ENCODE measurements at places on chromosomes 16 and 17.

GRCh38 chr16:81401035-81401950 is 43.3 kb upstream of the CMIP start:
- peak; percentile 77 for DNase-seq

- no peak for DNase-seq
These were observed 191.0 kb upstream of the RPL38 start for GRCh38 chr17:74012465-74012864.

- DNase-seq: no peak
These were observed 65.0 kb downstream of the SMG6 start for GRCh38 chr17:2238432-2239169.

DNA sequence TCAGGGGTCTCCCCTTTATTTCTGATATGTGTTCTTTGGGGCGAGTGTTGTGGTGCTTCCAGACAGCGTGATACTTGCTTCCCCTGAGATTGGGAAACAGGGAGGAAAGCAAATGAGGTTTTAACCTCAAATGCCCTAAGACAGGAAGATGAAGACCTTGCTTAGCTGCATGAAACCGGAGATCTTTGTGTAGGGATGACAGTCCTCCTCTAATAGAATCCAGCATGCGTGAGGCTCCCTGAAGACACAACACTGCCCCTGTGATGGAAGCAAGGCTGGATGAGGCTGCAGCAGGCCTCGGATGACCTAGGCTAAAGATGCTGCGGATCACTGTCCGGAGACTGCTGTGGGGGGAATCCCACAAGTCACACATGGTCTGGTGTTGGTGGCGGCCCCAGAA is 491.0 kb downstream of the CDH13 start:
- DNase-seq: no peak

DNA sequence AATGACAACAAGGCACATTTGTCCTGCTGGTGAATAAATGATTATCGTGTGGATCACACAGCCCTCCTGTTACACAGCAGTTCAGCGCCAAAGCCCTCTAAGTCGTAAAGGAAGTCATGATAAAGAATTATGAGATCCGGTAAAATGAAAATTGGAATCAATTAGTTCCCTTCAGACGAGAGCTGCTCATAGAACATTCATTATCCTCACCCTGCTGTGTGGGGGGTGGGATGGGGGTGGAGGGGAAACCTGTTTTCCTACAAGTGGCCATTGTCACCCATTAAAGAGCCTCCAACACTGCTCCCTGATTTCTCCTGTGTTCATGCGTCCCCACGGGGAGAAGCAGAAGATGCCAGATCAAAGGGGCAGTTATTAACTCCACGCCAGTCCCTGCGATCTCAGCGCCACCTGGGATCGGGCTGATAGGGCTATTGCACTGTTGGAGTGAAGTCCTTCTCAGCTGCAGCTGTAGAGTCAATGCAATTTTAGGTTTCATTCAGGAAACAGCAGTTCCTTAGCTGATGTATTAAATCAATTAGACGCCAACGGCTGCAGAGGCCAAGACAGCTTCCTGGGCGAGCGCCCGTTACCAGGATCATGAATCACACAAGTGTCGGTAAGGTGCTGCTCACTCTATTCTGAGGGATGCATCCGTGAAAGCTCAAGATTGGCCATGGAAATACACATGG is 19.2 kb upstream of the CACNG4 start:
- DNase-seq: no peak

DNA sequence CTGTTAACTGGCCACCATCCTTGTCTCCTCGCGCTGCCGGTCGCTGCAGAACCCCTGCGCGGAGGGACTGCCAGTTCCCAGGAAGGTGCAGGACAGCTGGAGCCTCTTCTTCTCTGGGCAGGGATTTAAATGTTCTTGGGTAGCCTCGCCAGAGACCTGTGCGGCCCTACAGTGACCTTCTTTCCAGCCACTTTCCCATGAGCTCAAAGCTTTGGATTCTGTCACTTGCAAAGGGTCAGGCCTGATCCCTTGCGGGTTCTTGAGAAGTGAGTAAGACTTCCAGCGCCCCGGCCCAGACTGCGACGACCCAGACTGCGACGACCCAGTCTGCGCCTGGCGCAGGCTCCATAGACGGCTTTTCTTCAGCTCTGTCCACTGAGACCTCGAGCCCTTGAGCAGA is 1.4 kb upstream of the SLFN5 start:
- DNase-seq: no peak
